ENCODE measurements at places on chromosomes 2 and 18. TPM values are rescaled to one million over a fixed set of nuclear protein-coding genes. Genes with fewer than 3 reads are reported as not detected.
A peak's percentile ranks its signal among the peaks of the same experiment; 100 is the strongest.

GRCh38 chr2:45254025-45254424, 244.8 kb upstream of the SIX2 start:
- no peak for DNase-seq

THSD7B gene
- total RNA-seq, result not detected

MYCN gene
- 1.6 TPM for total RNA-seq

C2orf66 gene
- 0.39 TPM for total RNA-seq

- no peak for DNase-seq
Observed at GRCh38 chr2:181853696-181854095, 37.8 kb upstream of the ITPRID2 start.

- no peak for DNase-seq
Observed at GRCh38 chr2:105655244-105655643, 89.5 kb upstream of the NCK2 start.

ID2 gene
- 468 TPM for total RNA-seq

- DNase-seq, result no peak
Observed at GRCh38 chr2:61949714-61950560, 44.5 kb downstream of the COMMD1 start.

NTSR2 gene
- 0.35 TPM for total RNA-seq

GRCh38 chr2:5734859-5735520, 42.8 kb downstream of the SOX11 start:
- no peak for DNase-seq

MERTK gene
- 76.5 TPM for total RNA-seq

DNA sequence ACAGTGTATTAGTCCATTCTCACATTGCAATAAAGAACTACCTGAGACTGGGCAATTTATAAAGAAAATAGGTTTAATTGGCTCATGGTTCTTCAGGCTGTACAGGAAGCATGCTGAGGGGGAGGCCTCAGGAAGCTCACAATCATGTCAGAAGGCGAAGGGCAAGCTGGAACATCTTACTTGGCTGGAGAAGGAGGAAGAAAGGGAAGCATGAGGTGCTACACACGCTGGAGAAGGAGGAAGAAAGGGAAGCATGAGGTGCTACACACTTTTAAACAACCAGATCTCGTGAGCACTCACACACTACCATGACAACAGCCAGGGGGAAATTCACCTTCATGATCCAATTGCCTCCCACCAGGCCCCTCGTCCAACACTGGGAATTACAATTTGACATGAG, 95.3 kb upstream of the FAM110C start:
- DNase-seq, result no peak

GRCh38 chr2:122481717-122482116, 726.3 kb downstream of the TSN start:
- DNase-seq, result no peak

ANKRD62 gene
- total RNA-seq, result not detected

GRCh38 chr2:54122939-54123338, 7.5 kb downstream of the ACYP2 start:
- peak; percentile 64 for DNase-seq

NPHP1 gene
- total RNA-seq, result 4.5 TPM

GRCh38 chr2:136527560-136527959, 237.8 kb upstream of the THSD7B start:
- DNase-seq, result no peak

- no peak for DNase-seq
Observed at GRCh38 chr2:199490049-199490448, 32.3 kb upstream of the SATB2 start.

DNA sequence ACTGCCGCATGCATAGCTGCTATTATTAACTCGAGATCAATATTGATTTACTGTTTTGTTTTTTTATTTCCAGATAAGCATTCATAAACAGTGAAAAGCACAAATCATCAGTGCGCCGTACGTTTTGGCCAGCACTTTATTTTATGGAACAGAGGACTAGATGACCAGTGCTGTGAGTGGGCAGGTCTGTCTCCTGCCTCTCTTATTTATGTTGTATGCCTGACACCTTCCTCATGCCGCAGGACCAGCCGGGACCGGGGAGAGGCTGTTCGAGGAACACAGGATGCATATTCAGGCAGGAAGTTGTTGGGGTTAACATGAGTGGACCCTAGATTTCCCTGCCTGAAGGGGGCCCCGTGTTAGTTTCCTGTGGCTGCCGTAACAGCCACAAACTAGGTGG, 72.6 kb downstream of the AGAP1 start:
- no peak for DNase-seq

DNA sequence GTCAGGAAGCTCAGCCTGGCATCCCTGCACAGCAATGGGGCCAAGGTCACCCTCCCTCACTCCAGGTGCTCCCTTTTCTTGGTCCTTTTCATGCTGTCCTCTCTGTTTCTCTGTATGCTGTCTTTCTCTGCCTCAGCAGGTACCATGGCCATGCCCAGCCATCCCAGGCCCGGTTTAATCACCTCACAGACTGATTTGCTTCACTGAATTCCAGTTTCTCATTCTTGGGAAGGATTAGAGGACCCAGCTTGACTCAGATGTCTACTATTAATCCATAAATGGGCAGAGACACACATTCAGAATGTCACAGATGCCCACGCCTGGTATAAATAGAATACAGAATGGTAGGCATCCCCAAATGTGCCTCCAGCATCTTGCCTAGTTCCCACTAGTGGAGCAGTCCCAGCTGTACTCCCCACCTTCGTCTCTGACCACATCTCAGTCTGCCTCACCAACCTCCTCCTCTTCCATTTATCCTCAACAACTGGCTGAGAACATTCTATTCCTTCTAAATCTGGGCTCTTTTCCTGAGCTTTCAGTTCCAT, 14.2 kb upstream of the L3MBTL4 start:
- no peak for DNase-seq

RAPGEF4 gene
- total RNA-seq, result 64.1 TPM

GRCh38 chr2:50875561-50875960, 156.4 kb downstream of the NRXN1 start:
- DNase-seq, result no peak

MARS2 gene
- total RNA-seq, result 14.0 TPM

DNA sequence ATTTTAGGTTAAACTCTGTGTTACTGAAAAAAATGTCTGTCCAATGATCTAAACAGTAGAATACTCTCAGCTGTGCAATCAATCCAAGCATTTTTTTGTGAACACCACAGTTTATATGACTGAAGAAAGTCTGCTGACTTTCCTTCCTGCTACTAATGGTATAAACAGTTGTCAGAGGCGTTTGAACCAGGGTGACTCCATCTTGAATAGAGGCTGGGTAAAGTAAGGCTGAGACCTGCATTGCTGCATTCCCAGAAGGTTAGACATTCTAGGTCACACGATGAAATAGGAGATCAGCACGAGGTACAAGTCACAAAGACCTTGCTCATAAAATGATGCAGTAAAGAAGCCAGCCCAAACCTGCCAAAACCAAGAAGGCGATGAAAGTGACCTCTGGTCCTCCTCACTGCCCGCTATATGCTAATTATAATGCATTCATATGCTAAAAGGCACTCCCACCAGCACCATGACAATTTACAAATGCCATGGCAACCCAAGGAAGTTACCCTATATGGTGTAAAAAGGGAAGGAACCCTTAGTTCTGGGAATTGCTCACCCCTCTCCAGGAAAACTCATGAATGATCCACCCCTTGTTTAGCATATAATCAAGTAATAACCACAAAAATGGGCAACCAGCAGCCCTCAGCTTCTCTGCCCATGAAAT, 31.3 kb downstream of the POU3F3 start:
- DNase-seq, result no peak

PLCL1 gene
- 9.7 TPM for total RNA-seq

DNA sequence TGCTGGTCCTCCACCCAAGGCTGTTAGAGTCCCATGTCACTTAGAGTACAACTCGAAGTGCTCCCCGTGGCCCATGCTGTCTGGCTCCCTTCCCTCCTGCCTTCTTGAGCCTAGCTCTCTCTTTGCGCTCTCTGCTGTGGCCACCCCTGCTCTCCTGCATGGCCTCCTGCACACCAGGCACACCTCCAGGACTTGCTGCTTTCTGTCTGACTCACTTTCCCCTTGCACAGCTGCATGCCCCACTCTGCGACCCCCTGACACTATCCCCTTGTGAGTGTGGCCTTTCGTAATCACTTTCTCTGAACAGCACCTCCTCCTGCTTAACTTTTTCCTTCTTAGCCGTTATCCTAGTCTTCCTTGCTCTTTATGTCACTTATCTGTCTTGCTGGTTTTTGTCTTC, 343.6 kb downstream of the TGIF1 start:
- DNase-seq, result no peak

DNA sequence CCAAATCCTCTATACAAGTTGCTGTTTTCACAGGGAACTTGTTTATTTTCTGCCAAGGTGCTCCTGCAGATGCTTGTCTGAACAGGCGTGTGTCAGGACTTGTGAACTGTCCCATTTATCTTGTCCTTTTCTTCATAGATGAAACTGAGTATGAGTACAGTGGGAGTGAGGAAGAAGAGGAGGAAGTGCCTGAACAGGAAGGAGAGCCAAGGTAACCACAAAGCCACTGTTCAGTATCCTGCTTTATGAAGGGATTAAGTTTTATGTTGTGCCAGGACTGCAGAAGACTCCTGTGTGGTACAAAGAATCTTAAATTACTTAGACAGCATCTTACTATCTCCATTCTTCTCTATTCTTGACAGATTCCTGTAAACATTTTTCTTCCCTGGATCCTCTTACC, 145.0 kb downstream of the MAP4K4 start:
- DNase-seq, result no peak

GRCh38 chr2:13115643-13116042, 398.9 kb downstream of the TRIB2 start:
- no peak for DNase-seq

DNA sequence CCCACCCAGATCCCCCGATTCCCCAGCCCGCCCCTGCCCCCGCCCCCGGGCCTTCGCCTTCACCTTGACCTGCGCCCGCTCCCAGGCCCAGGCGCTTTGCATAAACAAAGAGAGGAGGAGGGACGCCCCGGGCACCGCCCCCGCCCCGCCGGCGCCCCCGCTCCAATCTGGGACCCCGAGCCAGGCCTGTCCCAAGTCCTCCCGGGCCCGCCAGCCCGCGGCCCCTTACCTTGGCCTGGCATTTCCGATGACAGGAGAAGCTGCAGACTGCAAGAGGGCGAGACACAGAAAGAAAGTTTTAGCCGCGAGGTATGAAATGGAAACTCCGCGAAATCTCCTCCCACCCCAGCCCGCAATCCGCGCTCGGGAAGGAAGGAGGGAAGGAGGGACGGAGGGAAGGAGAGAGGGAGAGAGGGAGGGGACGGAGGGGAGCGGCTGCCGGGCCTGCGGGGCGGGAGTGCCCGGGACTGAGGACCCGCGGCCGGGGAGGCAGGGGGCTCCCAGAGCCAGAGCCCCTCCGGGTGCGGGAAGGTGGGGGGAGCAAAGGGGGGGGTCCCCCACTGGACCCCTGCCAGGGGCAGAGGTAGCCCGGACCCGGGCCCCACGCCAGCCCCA, 24.2 kb downstream of the TNS1 start:
- peak; percentile 74 for DNase-seq
